ENCODE measurements at places on chromosomes 2 and 18. TPM values are rescaled to one million over a fixed set of nuclear protein-coding genes. Genes with fewer than 3 reads are reported as not detected.

The CRIM1 gene
- total RNA-seq = 35.7 TPM

The SCTR gene
- not detected for total RNA-seq

The ZNF236 gene
- 21.0 TPM for total RNA-seq

DNA sequence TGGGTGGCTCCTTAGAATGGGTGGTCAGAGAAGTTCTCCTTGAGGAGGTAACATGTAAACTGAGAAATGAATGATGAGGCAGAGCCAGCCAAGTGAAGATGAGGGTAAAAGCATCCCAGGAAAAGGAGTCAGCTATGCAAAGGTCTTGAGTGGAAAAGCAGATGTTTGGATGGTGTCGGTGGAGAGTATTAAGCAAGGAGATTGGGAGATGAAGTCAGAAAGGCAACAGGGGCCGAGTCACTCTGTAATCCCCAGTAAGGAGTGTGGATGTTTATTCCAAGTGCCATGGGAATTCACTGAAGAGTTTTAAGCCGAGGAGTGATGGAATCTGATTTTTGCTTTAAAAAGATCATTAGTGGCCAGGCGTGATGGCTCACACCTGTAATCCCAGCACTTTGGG, 3.4 kb upstream of the STAMBP start:
- no peak overlapping the region for H3K4me3 ChIP-seq
- DNase-seq = no peak
- H3K27me3 ChIP-seq = peaks cover 1% of the 10 kb centered on the region
- H3K27ac ChIP-seq = peak overlapping the region; percentile 5
- H3K36me3 ChIP-seq = no peaks in the 10 kb centered on the region

- peaks cover 18% of the 10 kb centered on the region for H3K4me1 ChIP-seq
- peak overlapping the region; percentile 59 for H3K27ac ChIP-seq
- peak; percentile 18 for DNase-seq
- no peaks in the 10 kb centered on the region for H3K27me3 ChIP-seq
- H3K36me3 ChIP-seq = no peaks in the 10 kb centered on the region
Measured at GRCh38 chr2:213150315-213151097, 906 bp downstream of the IKZF2 start.

DNA sequence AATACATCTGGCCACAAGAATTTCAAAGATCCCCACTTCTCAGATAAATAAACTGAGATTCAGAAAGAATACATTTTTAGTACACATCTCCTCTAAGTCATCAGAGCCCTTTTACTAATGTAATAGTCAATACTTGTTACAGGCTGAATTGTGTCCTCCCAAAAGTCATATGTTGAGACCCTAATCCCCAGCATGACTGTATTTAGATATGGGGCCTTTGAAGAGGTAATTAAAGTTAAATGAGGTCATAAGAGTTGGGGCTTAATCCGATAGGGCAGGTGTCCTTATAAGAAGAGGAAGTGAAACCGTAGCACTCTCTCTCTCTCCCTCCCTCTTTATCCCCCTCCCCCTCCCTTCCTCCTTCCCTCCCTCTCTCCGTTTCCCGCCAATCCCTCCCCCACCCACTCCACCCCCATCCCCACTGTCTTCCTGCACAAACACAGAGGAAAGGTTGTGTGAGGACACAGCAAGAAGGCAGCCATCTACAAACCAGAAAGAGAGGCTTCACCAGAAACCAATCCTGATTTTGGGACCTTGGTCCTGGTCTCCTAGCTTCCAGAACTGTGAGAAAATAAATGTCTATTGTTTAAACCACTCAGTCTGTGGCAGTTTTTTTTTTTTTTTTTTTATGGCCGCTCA, 66.6 kb upstream of the ZNF397 start:
- no peak overlapping the region for H3K4me3 ChIP-seq
- no peak overlapping the region for H3K27ac ChIP-seq

DNA sequence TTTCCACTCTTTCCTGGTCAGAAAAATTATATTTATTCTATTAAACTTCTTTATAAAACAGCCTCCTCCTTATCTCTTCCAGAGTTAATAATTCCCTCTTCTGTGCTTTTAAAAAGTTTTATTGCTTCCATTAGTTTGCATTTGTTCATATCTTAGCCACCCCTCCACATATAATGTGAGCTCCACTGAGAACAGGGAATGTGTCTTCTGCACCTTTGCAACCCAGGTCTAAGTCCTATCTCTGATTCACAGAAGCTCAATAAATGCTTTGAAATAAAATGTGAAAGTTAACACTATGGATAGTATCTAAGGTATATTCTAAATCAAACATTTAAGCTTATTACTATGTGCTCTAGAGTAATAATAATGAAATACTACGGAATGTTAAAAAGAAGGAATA, 9.3 kb upstream of the LRATD1 start:
- DNase-seq = no peak
- no peaks in the 10 kb centered on the region for H3K4me1 ChIP-seq
- no peak overlapping the region for H3K4me3 ChIP-seq
- no peaks in the 10 kb centered on the region for H3K36me3 ChIP-seq

DNA sequence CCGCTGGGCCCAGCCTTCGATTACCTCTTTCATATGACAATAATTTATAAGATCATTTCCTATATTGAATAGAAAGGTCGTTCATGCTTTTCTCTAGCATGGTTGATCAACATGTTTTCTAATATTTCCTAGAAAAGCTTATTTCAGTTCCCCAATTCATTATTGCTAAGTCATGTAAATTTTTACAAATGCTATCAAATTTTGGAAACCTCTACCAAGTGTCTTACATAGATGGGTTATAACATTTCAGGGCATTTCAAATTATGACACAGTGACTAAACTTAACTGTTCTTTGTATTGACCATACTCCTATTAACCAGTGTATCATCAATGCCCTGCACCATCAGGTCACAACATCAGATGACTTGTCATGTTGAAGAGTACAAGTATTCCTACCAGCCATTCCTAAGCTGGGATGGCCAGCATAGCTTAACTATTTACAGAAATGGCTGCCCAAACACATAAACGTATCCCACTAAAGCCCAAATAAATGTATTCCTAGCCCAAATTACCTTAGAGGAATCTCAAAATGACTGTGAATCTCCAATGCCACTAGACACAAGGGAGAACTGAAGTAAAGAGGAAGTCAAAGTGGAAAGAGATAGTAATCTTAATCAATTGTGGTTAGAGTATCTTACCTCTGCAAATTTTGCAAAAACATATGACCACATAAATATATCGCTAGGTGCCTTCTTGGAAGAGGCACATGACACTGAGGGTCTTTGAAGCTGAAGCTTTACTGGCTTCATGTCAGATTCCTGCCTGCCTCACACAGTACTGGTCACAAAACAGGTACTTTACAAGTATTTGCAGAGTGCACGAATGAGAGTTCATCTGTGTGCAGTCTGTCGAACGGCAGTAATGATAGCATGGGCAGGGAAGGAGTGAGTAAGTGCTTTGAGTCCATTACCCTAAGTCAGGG, 87.3 kb upstream of the TLK1 start:
- peaks cover 19% of the 10 kb centered on the region for H3K36me3 ChIP-seq
- H3K4me1 ChIP-seq = no peaks in the 10 kb centered on the region
- peaks cover 2% of the 10 kb centered on the region for H3K27me3 ChIP-seq
- no peak for DNase-seq

- peaks cover 4% of the 10 kb centered on the region for H3K27me3 ChIP-seq
- no peak overlapping the region for H3K4me3 ChIP-seq
- peaks cover 21% of the 10 kb centered on the region for H3K4me1 ChIP-seq
Measured at GRCh38 chr2:137523931-137524330, 440.3 kb upstream of the HNMT start.

DNA sequence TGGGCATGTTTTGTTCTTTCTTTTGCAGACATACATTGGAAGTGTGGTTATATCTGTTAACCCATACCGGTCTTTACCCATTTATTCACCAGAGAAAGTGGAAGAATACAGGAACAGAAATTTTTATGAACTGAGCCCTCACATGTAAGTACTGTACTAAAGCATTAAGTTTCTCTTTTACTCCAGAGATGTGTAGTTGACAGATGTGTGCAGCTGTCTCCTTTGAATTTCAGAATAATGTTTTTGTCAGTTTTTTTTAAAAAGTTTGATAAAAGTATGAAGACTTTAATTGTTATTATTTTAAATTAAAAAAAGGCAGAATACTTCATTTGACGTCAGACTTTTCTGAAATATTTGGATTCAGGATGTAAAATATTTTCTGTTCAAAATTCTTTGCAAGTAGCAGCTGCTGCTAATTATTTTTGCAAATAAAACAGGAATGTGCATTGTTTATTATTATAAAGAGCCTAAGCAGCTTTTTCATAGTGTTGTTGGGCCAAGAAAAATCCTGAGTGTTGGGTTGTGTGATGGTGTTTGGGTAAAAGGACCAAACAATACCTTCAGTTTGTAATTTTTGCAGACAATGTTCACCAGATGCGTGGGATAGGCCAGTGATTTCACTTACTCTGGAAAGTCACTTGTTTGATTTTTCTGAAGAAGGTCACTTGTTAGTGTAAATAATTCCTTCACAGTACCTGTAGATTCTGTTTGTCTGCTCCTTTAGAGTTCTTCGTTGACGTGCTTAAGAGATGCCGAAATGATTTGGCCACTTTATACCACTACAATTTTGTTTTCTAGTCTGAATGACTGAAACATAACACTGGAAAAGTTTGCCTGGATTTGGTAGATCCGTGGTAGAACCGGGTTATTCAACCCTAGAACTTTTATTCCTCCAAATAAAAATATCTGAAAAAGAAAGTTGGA, 51.1 kb downstream of the MYO1B start:
- H3K27ac ChIP-seq = no peak overlapping the region
- peaks cover 9% of the 10 kb centered on the region for H3K4me1 ChIP-seq
- no peaks in the 10 kb centered on the region for H3K27me3 ChIP-seq
- no peaks in the 10 kb centered on the region for H3K36me3 ChIP-seq
- no peak overlapping the region for H3K4me3 ChIP-seq

- peaks cover 15% of the 10 kb centered on the region for H3K4me1 ChIP-seq
- no peak overlapping the region for H3K4me3 ChIP-seq
- DNase-seq = no peak
- H3K27me3 ChIP-seq = peaks cover 1% of the 10 kb centered on the region
- no peak overlapping the region for H3K27ac ChIP-seq
Measured at GRCh38 chr2:139055202-139055601, 275.0 kb upstream of the NXPH2 start.

GRCh38 chr2:214395040-214395439, 15.8 kb upstream of the VWC2L start:
- no peak overlapping the region for H3K4me3 ChIP-seq
- H3K27me3 ChIP-seq = no peaks in the 10 kb centered on the region
- H3K36me3 ChIP-seq = no peaks in the 10 kb centered on the region
- DNase-seq = no peak
- peaks cover 11% of the 10 kb centered on the region for H3K4me1 ChIP-seq
- H3K27ac ChIP-seq = no peak overlapping the region

- no peak overlapping the region for H3K27ac ChIP-seq
- peaks cover 6% of the 10 kb centered on the region for H3K4me1 ChIP-seq
- no peak overlapping the region for H3K4me3 ChIP-seq
- DNase-seq = no peak
- H3K27me3 ChIP-seq = no peaks in the 10 kb centered on the region
Measured at GRCh38 chr18:56891870-56892269, 240.7 kb downstream of the WDR7 start.

DNA sequence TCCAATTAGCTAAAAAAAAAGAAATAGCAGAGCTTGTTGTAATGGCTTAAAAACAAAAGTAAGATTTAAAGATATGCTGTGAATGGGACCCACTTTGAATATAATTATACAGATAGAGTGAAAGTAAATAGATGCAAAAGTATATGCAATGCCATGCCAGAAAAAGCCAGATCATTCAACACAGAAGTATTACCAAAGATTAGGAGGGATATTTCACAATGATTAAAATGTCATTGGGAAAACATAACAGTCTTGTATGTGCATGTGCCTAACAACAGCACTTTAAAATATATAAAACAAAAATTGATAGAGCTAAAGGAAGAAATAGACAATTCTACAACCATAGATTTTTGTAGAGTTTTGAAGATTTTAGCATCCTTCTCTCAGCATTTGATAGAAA, 19.9 kb upstream of the SIGLEC15 start:
- DNase-seq = no peak
- peaks cover 17% of the 10 kb centered on the region for H3K36me3 ChIP-seq
- no peak overlapping the region for H3K27ac ChIP-seq

DNA sequence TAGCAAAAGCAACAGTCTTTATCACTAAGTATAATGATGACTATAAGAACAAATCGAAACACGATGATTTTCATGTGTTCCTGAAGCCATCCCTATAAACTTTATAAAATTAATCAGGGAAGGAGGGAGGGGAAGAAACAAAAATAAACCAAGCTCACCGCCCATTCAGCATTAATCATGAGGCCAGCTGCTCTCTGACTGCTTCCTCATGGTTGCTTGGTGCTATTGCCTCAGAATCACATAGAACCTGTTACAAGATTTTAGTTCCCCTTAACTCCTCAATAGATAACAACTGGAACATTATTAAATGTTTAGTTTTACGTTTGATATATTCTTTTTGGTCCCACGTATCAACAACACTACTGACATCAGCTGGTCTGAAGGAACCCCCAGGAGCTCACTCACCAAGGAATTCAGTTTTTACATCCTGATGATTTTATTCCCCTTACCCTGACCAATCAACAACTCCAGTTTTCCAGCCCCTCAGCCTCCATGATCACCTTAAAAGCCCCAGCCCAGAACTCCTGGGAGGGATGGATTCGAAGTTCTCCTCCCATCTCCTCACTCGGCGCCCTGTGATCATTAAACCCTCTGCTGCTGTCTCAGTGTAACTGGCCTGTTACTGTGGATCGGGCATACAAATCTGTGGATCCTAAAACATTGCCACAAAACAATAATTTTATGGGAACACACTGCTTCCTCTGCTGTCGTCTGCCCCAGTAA, 10.6 kb upstream of the HNRNPLL start:
- H3K4me3 ChIP-seq = no peak overlapping the region
- no peaks in the 10 kb centered on the region for H3K27me3 ChIP-seq
- no peak overlapping the region for H3K27ac ChIP-seq

- peaks cover 4% of the 10 kb centered on the region for H3K4me1 ChIP-seq
- H3K27me3 ChIP-seq = peaks cover 1% of the 10 kb centered on the region
- no peaks in the 10 kb centered on the region for H3K36me3 ChIP-seq
- H3K4me3 ChIP-seq = no peak overlapping the region
- no peak overlapping the region for H3K27ac ChIP-seq
Measured at GRCh38 chr18:59633317-59633716, 63.9 kb downstream of the CCBE1 start.
